GM04504 (cell line): ENCODE measurements at places on chromosomes 1 and 21.

DNA sequence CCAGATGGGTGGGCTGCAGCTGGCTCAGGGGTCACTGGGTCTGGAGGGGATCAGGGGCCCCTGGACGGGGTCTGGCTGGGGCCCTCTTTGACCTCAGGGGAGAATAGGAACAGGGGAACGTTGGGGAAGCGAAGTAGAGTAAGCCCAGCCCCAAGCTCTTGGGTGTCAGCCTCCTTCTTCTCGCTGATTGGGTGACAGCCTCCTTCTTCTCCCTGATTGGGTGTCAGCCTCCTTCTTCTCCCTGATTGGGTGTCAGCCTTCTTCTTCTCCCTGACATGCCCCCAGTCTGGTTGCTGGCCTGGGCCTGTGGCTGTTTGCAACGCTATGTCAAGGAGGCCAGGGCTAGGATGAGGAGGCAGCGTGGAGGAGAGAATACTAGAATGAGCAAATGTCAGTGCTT is 76.7 kb upstream of the CASZ1 start:
- DNase-seq = no peak

- no peak for DNase-seq
These were observed 23.3 kb downstream of the HSPG2 start for GRCh38 chr1:21913763-21914162.

GRCh38 chr1:88013485-88013884 is 670.6 kb upstream of the PKN2 start:
- DNase-seq = no peak

DNA sequence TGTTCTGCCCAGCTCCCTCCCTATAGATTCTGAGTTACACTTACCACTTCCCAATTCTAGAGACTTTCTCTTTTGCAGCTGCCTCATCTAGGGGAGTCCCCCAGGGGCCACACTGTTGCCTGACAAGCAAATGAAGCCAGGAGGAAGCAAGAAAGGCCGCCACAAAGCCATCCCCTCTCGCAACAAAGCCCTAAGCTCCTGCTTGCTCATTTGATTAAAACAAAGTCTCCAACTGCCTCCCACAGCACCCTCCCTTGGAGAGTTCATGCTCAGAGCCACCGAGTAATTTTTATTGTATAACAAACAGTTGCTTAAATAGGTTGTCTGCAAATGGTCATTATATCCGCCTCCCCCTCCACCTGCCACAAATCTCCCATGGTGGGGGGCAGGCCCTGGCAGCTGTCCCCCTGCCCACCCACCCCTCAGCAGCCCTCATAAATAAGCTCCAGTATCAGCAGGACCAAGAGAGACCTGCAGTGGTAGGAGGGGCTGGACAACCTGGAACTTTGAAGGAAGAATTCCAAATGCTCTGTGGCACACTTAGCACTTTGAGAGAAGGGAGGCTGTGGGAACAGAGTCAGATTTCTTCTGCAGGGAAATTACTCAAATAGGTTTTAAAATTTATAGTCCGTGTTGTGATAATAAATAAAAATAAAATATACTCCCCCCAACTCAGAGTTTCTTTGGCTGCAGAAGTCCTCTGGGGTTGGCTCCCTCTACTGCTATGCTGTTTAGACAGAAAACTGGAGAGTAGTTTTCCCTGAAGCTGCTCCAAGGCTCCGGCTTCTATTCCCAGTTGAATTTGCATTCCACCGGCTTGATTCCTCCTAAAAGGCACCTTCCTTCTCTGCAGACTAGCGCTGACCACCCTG is 237.5 kb downstream of the TTLL7 start:
- DNase-seq = no peak

DNA sequence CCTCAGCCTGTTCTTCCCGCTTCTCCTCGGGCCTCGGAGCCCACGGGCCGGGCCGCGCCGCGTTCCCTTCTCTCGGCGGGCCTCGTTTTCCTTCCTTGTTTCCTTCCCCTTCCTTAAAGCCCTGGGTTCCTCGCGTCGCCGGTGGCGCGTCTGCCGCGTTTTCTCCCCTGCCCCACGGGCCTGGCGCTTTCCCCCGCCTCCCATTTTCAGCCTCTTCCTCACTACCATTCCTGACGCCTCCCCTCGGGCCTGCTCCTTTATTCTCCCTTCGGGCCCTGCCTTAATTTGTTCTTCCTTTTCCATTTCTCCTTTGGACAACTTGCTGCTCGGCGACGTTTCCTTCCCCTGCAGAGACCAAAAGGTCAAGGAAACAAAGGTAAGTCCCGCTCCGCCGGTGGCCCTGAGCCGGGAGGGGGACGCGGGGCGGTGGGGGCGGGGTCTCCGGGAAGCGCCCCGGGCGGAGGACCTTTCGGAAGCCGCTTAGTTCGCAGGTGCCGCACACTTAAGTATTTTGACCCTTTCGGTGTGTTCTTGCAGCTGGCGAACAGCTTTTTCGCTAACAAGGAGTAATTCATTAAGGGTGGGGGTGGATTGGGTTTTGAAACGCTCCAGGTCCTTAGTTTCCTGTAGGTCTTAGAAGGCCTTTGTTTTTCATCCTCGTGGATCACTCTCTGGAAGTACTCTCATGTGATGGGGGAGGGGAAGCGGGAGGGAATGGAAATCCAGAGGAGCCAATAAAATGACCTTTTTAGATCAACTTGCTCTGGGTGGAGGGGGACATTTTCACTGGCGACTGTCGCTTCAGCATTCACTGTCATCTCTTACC is 780 bp downstream of the YTHDF2 start:
- DNase-seq = no peak

GRCh38 chr1:228875741-228876140 is 140.5 kb downstream of the RHOU start:
- DNase-seq = no peak

GRCh38 chr1:189431447-189431846 is 1046.2 kb downstream of the BRINP3 start:
- no peak for DNase-seq

- no peak for DNase-seq
These were observed 335.0 kb downstream of the TGFB2 start for GRCh38 chr1:218679988-218680748.

DNA sequence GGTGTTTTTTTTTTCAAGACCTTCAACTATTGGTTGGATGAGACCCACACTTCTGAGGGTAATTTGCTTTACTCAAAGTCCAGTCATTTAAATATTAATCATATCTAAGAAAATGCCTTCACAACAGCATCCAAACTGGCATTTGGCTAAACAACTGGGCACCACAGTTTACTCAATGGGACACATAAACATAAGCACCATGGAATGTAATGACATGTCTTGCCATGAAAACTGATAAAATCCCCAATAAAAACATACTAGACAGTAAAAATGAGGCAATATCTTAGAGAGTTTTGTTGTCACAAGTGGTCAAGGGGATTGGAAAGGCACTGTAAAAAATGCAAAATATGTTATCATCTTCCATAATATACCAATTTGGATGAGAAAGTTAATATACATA is 838.8 kb upstream of the ADAMTS5 start:
- DNase-seq = no peak
